WTC11 (cell line): ENCODE measurements at places on chromosomes 4 and X. TPM values are rescaled to one million over a fixed set of nuclear protein-coding genes. Genes with fewer than 3 reads are reported as not detected.

The NRK gene
- 3.1 to 5.7 TPM (median 4.9 TPM) in 3 replicates for total RNA-seq

The GAGE1 gene
- total RNA-seq: 1.2 TPM in 1 of 3 replicates, not detected in the others

The PLAC1 gene
- total RNA-seq: 0.27 to 1.8 TPM in 2 of 3 replicates, not detected in the other

The SULT1B1 gene
- 0.02 to 0.14 TPM (median 0.04 TPM) in 3 replicates for total RNA-seq

The ADAM29 gene
- total RNA-seq: not detected in 3 replicates

The USP26 gene
- total RNA-seq: 0.11 TPM in 1 of 3 replicates, not detected in the others

DNA sequence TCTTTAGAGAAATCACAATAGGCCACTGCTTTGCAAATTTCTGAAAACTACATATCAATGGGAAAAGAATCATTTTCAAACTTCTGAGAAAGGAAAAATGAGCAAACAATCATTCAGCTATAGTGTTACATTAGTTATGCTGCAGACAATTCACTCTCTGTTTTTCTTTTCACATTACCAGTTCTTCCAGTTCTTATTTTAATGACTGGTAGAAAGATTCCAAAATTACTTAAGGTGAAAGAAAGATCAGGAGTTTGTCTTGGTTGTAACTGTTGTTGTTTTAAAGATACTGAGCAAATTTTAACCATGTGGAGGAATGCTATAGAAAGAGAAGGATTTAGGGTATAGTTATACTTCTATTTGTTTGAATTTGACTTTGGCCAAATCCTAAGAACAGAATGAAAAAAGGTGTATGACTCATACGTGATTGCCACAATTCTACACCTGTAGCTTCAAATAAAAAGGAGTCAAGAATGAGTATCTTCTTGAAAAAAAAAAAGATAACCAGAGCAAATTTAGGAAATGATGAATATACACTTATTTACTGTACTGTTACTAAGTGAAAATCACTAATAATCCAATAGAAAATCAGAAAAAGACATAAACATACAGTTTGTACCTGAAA is 21.0 kb upstream of the RASGEF1B start:
- no peaks in the 10 kb centered on the region for H3K27me3 ChIP-seq
- H3K27ac ChIP-seq: no peak overlapping the region
- no peak overlapping the region for H3K4me3 ChIP-seq

DNA sequence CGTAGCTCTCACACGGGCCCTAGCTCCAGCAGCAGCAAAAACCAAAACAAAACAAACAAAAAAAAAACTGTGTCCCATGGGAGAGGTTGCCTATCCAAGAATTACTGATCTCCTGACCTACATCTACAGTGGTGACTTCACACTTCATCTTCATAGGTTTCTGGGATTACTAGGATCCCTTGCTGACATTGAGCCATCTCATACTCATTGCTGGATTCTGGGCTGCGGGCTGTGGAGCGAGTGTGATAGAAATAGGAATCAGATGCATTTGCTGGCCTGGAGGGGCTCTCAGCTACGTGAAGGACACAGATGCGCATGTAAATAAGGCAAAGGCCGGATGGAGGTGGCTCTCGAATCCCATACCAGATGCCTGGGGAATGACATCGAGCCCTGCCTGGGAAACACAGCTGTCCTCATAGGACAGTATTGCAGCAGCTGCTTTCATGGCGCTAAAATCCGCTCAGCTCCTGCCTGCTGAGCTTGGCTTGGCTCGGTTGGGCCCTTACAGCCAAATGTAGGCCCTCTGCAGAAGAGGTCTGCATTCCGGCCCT is 41.7 kb downstream of the CNGA2 start:
- H3K4me3 ChIP-seq: no peak overlapping the region
- DNase-seq: peak; percentile 14
- H3K4me1 ChIP-seq: peaks cover 15% of the 10 kb centered on the region
- no peaks in the 10 kb centered on the region for H3K27me3 ChIP-seq
- no peak overlapping the region for H3K27ac ChIP-seq

DNA sequence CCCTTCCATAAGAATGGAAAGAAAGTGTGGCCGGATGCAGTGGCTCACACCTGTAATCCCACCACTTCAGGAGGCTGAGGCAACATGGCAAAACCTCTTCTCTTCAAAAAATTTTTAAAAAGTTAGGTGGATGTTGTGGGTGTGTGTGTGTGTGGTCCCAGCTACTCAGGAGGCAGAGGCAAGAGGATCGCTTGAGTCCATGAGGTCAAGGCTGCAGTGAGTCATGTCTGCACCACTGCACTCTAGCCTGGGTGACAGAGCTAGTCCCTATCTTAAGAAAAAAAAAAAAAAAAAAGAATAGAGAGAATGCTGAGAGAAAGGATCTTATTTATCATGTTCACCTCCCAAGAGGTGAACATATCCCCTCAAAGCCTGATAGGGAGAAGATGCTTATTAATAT is 492.1 kb upstream of the SMIM31 start:
- no peaks in the 10 kb centered on the region for H3K36me3 ChIP-seq
- H3K4me1 ChIP-seq: peaks cover 4% of the 10 kb centered on the region; the same call in 1 of the 2 replicates
- no peak for DNase-seq
- no peak overlapping the region for H3K27ac ChIP-seq

DNA sequence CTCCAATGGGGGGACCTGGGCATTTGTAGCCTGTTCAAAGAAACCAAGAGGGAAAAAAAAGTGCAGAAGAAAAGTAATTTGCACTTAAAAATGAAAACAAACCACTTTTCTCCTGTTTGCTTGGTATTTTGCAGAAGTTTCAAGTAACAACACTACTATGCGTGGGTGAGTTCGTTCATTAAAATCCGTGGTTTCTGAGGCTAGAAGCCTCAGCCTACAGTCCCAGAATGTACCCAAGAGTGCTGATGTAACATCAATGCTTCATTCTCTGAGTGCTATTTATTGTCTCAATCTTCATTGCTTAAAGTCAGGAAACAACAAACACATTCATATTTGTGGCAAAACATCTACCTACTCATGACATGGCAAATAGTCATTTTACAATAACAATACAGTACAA is 29.2 kb downstream of the LGI2 start:
- H3K36me3 ChIP-seq: no peaks in the 10 kb centered on the region
- H3K27ac ChIP-seq: no peak overlapping the region
- no peak for DNase-seq
- H3K27me3 ChIP-seq: no peaks in the 10 kb centered on the region; the same call in 1 of the 2 replicates
- no peak overlapping the region for H3K4me3 ChIP-seq

DNA sequence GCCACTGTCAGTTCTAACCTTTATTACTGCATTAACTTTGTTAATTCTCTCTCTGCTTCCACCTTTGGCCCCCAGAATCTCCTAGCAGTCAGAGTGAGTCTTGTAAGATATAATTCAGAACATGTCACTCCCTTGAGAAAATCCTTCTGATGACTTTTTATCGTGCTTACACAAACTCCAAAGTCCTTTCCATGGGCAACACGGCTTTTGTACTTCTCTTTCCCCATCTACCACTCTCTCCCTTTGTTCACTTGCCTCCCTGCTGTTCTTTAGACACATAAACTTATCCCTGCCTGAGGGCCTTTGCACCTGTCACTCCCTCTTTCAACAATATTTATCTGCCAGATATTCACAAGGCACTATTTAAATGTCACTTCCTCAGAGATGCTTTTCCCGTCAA is 64.8 kb downstream of the MAOB start:
- no peaks in the 10 kb centered on the region for H3K36me3 ChIP-seq

DNA sequence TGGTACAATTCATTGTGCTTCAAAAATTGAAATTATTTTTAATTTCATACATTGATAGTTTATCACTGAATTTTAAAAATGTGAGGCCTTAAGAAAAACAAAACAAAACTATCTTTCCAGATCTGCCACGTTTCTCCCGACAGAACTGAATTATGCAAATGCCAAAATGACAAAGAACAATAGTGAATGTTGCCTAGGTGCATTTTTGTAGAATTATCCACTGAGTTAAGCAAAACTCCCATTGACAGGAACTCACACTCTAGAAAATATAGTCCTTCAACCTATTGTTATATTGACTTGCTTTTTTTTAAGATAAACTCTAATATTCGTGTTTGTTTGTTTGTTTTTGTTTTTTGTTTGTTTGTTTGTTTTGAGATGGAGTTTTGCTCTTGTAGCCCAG is 6.5 kb downstream of the PCGF3 start:
- peaks cover 30% of the 10 kb centered on the region for H3K36me3 ChIP-seq
- H3K27ac ChIP-seq: no peak overlapping the region
- DNase-seq: no peak
- peaks cover 10% of the 10 kb centered on the region; the same call in 1 of the 2 replicates for H3K4me1 ChIP-seq
- H3K4me3 ChIP-seq: no peak overlapping the region

GRCh38 chr4:6201580-6202091 is 1.3 kb upstream of the JAKMIP1 start:
- peak overlapping the region; percentile 46 for H3K4me3 ChIP-seq
- no peak for DNase-seq
- peaks cover 26% of the 10 kb centered on the region for H3K4me1 ChIP-seq
- H3K27ac ChIP-seq: no peak overlapping the region

GRCh38 chr4:25253071-25253445 is 19.2 kb downstream of the PI4K2B start:
- no peak for DNase-seq
- no peaks in the 10 kb centered on the region for H3K27me3 ChIP-seq
- no peak overlapping the region for H3K4me3 ChIP-seq
- peaks cover 20% of the 10 kb centered on the region for H3K36me3 ChIP-seq
- no peaks in the 10 kb centered on the region for H3K4me1 ChIP-seq
- H3K27ac ChIP-seq: no peak overlapping the region

DNA sequence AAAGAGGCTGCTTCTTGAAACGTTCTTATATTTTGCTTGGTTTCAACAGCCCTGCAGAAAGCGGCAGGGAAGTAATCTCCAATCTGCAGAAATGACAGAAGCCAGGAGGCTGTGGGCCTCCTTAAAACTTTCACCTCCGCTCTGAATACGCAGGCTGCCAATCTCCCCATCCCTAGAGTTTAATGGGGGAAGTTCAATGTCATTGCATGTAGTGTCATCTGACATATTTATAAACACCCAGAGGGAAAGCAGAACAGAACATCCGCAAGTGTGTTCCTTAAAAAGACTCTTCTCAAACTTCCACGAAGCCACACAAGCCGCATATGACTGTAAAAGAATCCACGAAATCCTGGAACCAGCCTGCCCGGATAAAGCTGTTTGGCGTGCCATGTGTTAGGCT is 148.8 kb upstream of the TBL1X start:
- no peak overlapping the region for H3K27ac ChIP-seq
- no peak overlapping the region for H3K4me3 ChIP-seq
- H3K36me3 ChIP-seq: no peaks in the 10 kb centered on the region

DNA sequence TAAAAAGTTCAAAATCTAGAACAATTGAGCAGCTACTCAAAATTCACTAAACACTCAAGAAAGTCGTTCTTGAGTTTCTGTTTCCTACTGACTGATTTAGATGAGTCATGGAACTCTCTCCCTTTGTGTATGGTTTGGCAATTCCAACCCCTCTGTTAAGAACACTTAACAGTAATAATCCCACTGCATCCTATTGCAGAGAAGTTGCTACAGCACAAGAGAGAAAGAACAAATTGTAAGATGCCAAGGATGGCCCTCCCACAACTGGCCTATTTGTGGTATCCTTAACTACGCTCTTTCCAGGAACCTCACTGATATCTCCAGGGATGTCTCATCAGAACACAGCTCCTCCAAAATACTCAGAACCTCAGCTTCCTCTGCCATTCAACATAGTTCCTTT is 701.8 kb upstream of the TENM3 start:
- H3K36me3 ChIP-seq: no peaks in the 10 kb centered on the region
- H3K27me3 ChIP-seq: no peaks in the 10 kb centered on the region
- no peak overlapping the region for H3K4me3 ChIP-seq
- H3K27ac ChIP-seq: no peak overlapping the region
- H3K4me1 ChIP-seq: no peaks in the 10 kb centered on the region
- DNase-seq: no peak
